ENCODE measurements at places on chromosomes 1 and 21. TPM values are rescaled to one million over a fixed set of nuclear protein-coding genes. Genes with fewer than 3 reads are reported as not detected.

The ECM1 gene
- total RNA-seq, result 1.1 TPM

The LINGO4 gene
- total RNA-seq, result 0.10 TPM

The PSMA5 gene
- total RNA-seq, result 138 TPM

The MPL gene
- not detected for total RNA-seq

The KCTD3 gene
- 6.8 TPM for total RNA-seq

The GBP6 gene
- 0.40 TPM for total RNA-seq

The PDE4B gene
- 53.8 TPM for total RNA-seq

The PGLYRP4 gene
- not detected for total RNA-seq

The ZNF326 gene
- total RNA-seq, result 16.5 TPM

The LORICRIN gene
- total RNA-seq, result not detected

The SPRR1B gene
- not detected for total RNA-seq

The SGIP1 gene
- not detected for total RNA-seq

The MRPS6 gene
- 66.7 TPM for total RNA-seq

The AJAP1 gene
- total RNA-seq, result not detected

The MTARC2 gene
- total RNA-seq, result not detected

The TDRD5 gene
- total RNA-seq, result not detected

The BGLAP gene
- 3.5 TPM for total RNA-seq

The HAO2 gene
- not detected for total RNA-seq

The LRRN2 gene
- total RNA-seq, result not detected

The CLCA1 gene
- not detected for total RNA-seq

The ARMH1 gene
- 128 TPM for total RNA-seq

The DDI2 gene
- 31.8 TPM for total RNA-seq
